Jurkat, Clone E6-1 (cell line): ENCODE measurements at places on chromosomes 4 and X.

GRCh38 chr4:71296945-71297344, 41.9 kb upstream of the SLC4A4 start:
- no peak for DNase-seq

DNA sequence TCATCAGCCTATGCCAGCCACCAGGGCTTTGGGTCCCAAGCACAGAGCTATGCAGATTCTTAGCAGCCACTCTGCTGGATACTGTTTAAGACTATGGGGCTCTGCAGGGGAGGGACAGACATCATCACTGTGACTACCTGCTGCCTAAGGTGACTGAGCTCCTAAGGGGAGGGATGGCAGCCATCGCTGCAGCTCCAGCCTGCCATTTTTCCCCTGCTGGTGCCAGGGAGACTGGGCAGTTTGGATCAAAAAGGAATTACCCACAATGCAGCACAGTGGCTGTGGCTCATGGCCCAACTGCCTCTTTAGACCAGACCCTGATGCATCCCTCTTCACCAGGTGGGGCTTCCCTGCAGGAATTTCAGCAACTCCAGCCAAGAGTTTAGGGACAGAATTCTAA, 28.6 kb upstream of the INPP4B start:
- no peak for DNase-seq

- no peak for DNase-seq
Observed at GRCh38 chrX:7330556-7330955, 182.6 kb upstream of the PUDP start.

DNA sequence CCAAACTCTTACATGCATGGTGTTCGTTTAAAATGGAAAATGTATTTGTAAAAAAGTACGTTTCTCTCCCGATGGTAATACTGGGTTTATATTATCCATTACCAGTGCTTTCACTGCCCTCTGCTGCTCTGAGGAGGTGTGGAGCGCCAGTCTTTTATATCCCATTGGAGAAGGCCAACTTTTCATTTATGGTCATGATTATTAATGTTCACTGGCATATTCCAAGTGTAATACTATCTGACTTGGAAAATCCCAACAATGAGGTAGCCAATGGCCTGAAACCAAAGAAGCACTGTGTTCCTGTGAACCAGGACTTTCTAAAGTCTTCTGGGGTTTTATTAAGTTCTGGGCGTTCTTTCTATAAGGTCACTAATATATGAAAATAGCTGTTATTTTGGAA, 80.7 kb downstream of the SYNPO2 start:
- no peak for DNase-seq

DNA sequence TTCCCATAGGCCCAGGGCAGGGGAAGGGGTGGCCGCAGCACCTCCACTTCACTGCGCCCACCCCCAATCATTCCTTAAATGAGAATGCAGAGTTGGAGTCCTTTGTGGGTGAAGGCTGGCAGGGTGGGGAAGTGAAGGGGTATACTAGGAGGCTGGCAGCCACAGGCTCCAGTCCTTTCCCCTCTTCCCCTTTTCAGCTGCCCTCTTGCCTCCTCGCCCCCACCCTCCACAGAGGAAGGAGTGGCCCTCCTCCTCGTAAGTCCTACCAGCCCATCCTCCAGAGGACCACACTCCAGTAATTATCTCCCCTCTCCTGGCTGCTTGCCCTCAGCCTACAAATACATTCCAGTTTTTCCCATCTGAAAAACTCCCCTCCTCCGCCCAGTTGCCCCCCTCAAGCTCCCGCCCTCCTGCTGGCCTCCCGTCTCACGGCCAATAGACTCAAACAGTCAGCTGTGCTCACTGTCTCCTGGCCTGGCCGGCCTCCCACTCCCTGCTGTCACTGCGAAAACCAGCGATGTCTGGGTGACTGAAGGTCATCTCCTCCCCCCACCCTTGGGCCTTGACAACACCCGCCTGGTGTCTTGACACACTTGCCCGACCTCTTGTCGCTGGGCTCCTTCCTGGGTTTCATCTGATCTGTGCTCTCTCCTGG, 38.8 kb downstream of the EFNB1 start:
- DNase-seq: no peak

- DNase-seq: no peak
Observed at GRCh38 chr4:65918872-65919271, 248.6 kb upstream of the EPHA5 start.

- no peak for DNase-seq
Observed at GRCh38 chr4:54660591-54660990, 2.8 kb downstream of the KIT start.

- no peak for DNase-seq
Observed at GRCh38 chr4:119271361-119272085, 50.4 kb downstream of the FABP2 start.

DNA sequence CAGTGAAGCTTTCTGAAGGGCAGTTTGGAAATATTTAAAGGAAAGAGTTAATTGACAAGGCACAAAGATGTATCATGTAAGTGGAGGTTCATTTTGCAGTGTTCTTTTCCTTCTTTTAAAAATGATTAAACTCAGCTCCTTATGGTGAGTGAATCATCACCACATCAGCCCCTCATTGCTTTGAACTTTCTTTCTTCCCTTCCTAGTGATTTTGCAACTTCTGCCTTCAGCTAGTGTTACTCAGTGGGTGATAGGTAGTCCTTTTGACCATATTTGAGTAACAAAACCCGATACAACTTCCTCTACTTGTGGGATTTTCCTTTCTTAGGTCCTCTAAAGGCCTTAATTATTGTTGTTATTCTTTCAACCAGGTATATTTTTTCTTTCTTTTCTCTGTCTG, 8.2 kb downstream of the ZCCHC4 start:
- DNase-seq: no peak

DNA sequence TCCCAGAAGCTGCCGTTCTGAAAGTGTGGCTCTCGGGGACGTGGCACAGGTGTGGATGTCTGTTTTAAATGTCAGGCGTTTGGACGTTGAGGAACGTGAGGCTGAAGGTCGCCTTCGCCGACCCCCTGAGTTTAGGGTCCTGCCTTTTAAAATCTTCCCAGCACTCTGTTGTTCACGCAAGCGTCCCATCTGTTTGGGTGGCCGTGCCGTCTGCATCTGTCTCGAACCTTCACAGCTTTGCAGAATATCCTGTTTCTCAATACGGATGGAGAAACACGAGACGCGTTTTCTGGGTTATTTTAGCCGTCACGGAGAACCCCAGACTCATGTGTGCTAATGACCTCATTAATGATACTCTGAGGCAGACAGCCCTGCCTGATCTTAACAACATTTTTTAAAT, 31.5 kb downstream of the SHOX start:
- no peak for DNase-seq

DNA sequence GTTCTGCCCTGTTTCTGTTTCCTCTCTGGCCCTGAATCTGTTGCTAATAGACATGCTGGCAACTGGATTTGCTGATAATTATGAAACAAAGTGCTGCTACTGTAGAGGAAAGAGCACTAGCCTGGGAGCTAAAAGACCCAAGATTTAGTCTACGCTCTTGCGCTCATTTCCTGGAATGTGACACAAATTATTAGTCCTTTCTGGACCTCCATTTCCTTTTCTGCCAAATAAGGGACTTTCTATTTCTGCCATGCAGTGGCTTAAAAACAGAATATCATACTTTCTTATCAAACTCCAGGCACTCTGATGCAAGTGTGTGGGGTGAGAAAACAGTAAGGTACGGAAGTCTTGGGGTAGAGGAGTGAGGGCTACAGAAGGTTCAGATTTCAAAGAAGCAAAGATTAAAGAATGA, 48.3 kb upstream of the GPR174 start:
- peak; percentile 27 for DNase-seq

- DNase-seq: no peak
Observed at GRCh38 chrX:115367455-115367854, 77.9 kb downstream of the LUZP4 start.

- DNase-seq: no peak
Observed at GRCh38 chrX:39039890-39040289, 238.6 kb downstream of the MID1IP1 start.

- DNase-seq: peak; percentile 42
Observed at GRCh38 chr4:38328989-38329729, 334.8 kb upstream of the KLF3 start.
